Fibroblast of skin of back (primary cell): ENCODE measurements at places on chromosomes 7 and 10.

DNA sequence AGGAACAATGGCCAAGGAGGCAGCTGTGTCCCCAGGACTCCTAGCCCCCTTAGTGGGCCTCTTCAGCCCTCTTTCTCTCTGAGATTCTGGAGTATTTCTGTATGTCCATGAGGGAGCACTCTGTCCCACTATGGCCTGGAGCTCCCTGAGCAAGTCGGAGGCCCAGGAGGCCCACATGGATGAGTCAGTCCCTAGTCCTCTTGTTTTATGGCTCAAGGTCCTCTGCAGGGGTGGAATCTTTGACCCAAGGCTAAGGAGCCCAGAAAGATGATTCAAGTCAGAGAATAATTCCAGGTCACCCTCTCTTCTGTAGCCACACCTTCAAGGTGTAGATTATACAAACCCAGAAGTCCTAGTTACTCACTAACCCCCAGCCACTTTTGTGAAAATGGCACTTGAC is 125.6 kb downstream of the PLXNA4 start:
- DNase-seq: no peak

GRCh38 chr10:18606051-18606695 is 45.2 kb downstream of the NSUN6 start:
- peak; percentile 32 for DNase-seq

- no peak for DNase-seq
Measured at GRCh38 chr10:127306479-127306878, 110.1 kb upstream of the INSYN2A start.

- peak; percentile 34 for DNase-seq
Measured at GRCh38 chr7:80826520-80827238, 92.2 kb downstream of the SEMA3C start.

DNA sequence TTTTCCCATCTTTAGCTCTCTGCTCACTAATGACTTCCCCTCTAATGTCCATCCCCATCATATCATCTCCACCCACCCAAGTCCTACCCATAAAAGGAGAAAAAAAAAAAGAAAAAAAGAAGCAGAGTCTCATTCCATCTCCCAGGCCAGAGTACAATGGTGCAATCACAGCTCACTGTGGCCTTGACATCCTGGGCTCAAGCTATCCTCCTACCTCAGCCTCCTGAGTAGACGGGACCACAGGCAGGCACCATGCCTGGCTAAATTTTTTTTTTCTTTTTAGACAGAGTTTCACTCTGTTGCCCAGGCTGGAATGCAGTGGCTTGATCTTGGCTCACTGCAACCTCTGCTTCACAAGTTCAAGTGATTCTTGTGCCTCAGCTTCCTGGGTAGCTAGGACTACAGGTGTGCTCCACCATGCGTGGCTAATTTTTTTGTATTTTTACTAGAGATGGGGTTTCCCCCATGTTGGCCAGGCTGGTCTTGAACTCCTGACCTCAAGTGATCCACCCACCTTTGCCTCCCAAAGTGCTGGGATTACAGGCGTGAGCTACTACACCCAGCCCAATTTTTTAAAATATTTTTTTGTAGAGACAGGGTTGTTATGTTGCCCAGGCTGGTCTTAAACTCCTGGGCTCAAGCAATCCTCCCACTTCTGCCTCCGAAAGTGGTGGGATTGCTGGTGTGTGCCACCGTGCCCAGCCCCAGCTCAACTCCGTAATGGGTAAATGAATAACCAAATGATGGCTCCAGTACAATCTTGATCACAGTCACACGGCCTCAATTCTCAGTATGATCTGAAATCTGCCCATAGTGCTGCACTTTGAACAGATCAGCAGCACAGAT is 24.6 kb upstream of the SGMS1 start:
- DNase-seq: no peak

DNA sequence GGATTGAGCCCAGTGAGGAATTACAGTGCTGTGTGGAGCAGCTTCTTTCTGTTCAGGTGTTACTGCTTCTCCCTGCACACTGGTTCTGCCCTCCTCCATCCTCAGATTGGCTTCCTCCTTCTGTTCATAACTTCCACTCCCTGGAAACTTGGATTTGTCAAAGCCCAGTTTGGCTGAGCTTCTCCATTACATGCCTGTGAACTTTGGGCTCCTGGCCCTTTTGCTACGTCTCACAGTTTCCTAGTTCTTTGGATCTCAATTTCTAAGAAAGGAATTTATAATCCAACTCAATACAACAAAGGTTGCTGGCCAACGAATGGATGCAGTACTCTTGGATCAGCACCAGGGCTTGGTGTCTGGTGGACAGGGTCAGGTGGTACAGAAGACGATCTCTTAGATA is 318.1 kb downstream of the RPS24 start:
- no peak for DNase-seq

- no peak for DNase-seq
Measured at GRCh38 chr7:117068511-117069145, 115.3 kb downstream of the ST7 start.

GRCh38 chr7:7757576-7757975 is 39.2 kb upstream of the RPA3 start:
- DNase-seq: no peak

DNA sequence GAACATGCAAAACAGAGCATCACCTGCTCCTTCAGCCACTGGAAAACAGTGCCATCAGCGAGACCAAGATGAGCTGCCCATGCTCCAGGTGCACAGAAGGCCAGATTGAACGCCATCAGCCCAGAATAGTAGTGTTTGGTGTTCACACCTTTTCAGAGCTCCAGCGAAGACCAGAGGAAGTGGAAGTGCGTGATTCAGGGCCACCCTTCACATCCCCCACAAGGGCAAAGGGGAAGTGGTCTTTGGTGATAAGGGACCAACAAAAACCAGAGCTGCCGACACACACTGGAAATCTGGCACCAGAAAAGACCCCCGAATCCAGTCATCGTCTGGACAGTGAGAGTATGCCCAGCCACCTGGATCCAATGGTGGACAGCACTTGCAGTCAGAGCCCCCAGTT is 29.5 kb upstream of the TMEM72 start:
- no peak for DNase-seq

GRCh38 chr10:130891066-130891465 is 420.5 kb downstream of the TCERG1L start:
- DNase-seq: no peak

DNA sequence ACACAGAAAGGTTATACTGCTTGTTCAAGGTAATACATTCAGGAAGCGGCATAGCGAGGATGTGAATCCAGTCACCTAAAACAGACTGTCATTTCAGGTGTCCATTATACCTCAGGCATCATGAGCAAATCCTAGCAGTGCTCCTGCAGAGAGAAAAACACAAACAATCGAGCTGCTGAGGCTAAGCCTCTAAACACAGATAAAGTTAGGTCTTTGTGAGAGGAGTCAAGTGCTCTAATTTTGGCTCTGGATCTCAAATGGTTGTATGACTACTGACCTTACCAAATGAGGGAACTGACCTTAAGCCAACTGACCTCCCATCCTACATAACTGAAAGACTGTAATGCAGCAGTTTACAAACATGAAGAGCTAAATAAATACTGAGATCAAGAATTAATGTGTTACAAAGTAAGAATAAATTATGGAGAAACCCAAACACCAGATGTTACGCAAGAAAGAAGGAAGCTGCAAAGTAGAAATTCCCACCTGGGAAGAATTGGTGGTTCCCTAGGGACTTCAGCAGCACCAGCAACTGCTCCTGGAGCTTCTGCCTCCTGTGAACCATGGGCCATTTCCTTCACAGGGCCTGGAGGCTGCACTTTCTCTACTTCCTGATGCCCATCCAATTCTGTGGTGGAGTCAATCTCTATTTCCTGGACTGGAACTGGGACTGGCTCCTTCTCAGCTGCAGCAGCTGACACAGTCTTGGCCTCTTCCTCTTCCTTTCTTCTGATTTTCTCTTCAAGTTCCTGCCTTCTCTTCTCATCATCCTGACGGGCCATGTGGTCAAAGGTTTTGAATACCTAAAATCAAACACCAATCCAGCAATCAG is 5.8 kb downstream of the NUDCD3 start:
- no peak for DNase-seq

DNA sequence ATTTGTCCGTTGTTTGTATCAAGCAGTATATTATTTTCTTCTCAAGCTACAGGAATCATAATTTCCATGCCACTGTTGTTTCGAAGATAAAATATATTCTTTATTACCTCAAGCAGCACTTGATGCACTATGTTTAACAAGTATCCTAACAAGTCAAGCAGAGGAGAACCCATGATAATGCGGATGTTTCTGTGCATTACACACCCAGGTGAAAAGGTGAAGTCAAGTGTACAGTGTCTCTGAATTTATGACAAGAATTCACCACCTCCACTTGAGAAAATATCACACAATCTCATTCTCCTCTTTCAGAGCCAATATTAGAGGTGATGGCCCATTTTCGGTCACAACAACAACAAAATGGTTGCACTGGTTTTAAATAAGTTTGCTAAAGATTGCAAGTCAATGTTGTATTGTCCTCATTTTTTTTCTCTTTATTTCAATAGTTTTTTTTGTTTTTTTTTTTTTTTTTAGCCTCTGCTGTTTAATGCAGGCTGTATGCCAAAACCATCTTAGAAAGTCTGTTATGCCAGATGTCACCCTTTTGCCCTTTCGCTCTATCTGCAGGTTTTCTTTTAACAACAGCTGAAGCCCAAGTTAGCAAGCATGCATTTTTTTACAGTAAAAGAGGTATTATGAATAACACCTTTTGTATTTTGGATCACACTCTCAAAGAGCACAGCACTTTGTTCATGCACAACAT is 568.7 kb upstream of the LRRN3 start:
- no peak for DNase-seq

DNA sequence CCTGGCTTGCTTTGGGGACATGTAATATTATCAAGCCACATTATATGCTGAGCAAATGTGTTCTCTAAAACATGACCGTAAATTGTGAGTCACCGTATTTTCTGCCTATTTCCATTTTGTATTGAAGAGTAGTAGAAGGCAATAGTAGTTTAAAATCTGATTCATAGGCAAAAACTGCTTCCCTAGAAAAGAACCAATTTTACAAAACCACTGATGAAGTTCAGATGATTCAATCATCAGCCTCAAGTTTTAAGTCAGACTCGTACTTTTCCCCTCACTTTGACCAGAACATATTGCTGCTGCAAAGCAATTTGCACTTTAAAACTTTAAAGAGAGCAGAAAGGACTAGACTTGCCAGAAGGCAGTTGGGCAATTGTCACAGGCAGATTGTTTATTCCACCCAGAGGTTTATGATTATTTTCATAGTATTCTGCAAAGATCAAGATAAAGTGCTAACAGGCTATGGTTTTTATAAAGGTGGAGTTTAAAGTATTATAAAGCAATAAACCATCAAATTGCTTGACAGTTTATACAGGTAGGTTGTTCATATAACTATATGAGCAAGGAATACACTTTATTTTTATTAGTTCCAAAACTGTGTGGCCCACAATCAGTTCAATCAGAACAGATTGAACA is 168.2 kb downstream of the ETV1 start:
- DNase-seq: no peak

DNA sequence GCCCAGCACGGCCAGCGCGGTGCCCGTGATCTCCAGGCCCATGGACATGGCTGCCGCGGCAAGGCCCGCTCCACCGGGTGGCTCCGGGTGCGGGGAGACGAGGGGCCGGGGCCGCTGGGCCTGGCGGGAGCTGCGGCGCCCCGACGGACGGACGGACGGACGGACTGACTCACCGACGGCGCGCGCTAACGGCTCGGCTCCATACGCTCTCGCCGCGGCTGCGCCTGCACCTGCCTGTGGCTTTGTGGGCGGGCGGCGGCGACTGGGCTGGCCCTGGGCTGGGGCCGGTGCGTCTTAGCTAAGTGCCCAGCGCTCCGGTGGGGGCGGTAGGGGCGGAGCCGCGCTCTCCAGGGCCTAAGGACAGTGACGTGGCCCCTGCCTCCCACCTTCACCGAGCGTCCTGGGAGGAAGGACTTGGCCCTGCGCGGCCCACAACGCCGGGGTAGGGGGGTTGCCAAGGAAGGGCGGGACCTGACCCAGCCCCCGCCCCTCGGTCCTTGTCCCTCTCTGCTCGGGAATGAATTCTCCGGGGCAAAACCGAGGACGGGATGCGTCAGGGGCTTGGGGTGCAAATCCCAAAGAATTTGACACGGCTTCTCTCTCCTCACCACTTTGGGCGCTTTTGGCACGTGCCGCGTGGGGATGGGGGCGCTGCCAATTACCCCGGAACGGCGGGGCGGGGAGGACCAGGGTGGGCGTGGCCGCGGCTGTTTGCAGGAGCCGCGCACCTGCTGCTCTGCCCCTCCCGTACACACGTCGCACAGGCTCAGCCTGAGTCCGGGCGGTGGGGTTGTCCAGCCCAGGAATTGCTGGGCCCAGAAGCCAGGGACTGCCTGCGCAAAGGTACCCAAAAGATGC is at the start of gene CLDN3:
CLDN3 (minus strand) TSS at position 269 of the 858 bp plus-strand sequence; CDS start at position 48, 221 bp downstream.
- no peak for DNase-seq

- DNase-seq: no peak
Measured at GRCh38 chr10:52965509-52965908, 192.9 kb upstream of the MBL2 start.

DNA sequence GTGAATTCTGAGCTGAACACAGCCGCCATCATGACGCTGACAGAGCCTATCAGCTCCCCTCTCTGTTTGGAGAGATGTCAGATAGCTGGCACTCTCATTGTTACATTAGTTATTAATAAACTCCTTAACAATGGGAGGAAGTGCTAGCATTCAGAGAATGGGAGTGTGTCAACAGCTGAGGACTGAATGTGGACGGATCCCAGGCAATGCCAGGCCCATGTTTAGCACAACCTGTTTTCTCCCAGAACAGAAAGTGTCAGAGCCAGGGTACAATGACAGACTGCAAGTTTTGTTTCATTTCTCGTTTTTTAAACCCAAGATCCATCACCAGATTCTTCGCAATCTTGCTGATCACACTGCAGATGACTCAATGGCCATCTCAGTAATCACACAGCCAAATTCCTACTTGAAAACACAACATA is 99.6 kb downstream of the PRPF18 start:
- DNase-seq: peak; percentile 27

GRCh38 chr7:121286186-121286585 is 42.6 kb upstream of the WNT16 start:
- DNase-seq: no peak
